ENCODE measurements at places on chromosomes 16 and 17.

DNA sequence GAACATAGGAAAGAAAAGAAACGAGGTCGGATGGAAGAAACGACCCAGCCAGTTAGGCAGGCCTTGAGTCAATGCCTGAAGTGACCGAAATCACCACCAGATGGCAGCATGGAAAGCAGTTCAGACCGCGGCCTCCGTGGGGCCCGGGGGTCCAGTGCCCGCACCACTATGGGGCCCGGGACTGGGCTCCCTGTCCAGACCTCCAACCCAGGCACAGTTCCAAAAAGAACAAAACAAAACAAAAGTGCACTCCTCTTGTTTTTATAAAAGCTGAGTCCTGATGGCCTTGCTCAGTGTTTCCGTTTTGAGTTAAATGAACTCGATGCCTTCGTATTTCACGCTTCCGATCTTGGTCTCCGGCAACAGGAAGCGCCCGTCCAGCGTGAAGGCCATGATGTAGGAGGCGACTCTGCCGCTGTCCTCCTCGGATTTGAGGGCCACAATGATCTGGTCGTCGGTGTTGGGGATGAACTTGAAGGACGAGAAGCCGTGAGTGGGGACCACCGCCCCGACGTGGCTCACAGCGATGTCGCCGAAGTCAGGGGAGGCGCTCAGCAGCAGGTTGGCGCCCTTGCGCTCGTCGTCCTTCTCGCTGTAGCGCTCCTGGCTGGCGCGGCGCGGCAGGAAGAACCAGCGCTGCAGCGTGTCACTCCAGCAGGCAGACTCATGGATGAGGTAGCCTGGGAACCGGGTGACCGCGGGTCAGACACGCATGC, 13.7 kb upstream of the LGALS3BP start:
- no peak for DNase-seq

DNA sequence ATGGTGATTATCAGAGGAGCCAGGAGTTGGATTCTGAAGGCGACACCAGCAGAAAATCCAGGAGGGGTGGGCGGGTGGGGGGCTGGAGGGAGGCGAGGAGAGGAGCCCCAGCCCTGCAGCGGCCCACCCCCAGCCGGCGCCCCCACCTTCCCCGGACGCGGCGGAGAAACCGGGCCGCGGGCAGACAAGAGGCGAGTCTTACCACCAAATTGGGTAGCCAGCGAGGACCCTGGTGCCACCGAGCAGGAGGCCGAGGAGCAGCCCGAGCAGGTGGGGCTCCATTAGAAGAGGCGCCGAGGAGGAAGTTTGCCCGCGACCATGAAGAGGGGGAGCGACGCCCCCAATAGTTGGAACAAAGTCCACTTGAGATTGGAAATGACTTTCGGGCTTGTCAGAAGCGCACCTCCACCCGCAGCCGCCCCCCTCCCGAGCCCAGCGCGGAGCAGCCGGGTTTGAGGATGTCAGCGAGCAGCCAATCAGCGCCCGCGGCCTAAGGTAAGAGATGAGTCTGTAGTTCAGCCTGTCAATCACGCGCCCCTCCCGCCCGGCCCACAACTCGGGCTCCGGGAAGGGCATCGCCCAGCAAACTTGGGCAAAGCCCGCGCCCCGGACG, at the start of gene WNT3:
WNT3 (minus strand) TSS at position 377 of the 613 bp plus-strand sequence; CDS start at position 282, 95 bp downstream.
- DNase-seq: no peak

- no peak for DNase-seq
Measured at GRCh38 chr17:5511401-5512225, 25.2 kb downstream of the MIS12 start.

DNA sequence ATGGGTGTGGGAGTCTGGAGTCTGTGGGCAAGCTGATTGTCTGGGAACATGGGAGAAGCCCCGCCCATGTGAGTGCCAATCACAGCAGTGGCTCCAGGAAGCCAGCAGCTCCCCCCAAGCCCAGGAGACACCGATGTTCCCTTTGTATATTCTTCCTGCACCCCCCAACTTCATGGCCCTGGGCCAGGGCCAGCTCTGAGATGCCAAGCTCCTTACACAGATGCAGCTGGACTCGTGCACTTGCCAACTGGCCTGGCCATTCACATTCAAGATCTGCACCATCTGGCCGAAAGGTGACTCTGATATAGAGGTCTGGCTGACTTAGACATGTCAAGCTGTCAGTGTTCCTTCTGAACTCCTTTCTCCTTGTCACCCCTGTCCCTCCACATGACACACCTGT, 50.5 kb downstream of the CACNG5 start:
- DNase-seq: no peak

GRCh38 chr17:34797720-34798119, 163.5 kb downstream of the CCT6B start:
- DNase-seq: no peak

DNA sequence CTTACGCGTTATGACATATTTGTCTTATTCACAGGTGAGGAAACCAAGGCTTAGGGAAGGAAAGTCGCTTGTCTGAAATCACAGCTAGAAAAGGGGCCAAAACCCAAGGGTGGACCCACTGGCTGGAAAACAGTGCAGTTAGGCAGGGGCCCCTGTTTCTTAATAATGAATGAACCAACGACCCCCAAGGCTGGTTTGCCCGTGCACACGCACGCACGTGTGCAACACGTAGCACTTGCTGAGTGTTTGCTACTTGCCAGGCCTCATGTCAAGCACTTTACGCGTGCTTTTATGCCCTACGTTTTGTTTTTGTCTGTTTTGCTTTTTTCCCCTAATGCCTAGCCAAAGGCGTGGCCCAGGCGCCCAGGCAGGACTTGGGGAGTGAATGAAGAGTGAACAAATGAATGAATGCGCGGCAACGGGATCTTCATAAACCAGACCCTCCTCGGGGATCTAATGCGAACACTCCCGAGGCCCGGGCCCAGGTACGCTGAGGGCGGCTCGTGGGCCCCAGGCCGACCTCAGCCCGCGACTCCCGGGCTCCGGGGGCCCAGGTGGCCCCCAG, 571 bp upstream of the USP10 start:
- DNase-seq: no peak

GRCh38 chr17:336110-337021, 16.2 kb downstream of the RPH3AL start:
- no peak for DNase-seq

- peak; percentile 79 for DNase-seq
Measured at GRCh38 chr17:57869617-57870282, 19.9 kb upstream of the MRPS23 start.

DNA sequence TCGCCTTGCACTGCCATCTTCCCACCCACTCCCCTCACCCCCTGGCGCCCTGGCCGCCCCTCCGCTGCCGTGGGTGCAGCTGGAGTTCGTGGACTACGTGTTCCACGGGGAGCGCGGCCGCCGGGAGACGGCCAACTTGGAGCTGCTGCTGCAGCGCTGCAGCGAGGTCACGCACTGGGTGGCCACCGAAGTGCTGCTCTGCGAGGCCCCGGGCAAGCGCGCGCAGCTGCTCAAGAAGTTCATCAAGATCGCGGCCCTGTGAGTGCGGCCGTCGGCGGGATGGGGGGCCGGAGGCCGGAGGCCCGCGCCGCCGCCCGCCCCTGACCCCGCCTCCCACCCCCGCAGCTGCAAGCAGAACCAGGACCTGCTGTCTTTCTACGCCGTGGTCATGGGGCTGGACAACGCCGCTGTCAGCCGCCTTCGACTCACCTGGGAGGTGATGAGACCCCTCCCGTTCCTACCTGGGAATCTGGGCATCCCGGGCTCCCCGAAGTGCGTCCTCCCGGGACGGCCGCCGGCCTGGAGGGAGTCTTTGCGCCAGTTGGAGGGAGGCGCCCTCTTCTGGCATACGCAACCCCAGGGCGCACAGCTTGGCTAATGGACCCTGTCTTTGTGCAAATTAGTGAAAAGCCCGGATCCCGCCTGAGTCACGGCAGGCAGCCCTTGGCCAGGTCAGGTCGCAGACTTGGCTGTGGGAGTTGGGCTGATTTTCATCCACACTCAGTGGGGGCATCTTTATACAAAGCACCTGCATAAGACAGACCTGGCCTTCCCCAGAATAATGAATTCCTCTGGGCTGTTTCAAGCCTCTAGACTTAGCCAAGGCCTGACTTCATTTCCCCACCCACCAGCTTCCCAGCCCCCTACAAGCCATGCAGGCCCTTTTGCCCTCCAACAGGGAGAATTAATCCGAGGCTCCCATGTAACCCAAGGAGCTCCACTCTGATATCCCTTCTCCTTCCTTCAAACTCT, 14.3 kb downstream of the RAPGEFL1 start:
- DNase-seq: peak; percentile 24

DNA sequence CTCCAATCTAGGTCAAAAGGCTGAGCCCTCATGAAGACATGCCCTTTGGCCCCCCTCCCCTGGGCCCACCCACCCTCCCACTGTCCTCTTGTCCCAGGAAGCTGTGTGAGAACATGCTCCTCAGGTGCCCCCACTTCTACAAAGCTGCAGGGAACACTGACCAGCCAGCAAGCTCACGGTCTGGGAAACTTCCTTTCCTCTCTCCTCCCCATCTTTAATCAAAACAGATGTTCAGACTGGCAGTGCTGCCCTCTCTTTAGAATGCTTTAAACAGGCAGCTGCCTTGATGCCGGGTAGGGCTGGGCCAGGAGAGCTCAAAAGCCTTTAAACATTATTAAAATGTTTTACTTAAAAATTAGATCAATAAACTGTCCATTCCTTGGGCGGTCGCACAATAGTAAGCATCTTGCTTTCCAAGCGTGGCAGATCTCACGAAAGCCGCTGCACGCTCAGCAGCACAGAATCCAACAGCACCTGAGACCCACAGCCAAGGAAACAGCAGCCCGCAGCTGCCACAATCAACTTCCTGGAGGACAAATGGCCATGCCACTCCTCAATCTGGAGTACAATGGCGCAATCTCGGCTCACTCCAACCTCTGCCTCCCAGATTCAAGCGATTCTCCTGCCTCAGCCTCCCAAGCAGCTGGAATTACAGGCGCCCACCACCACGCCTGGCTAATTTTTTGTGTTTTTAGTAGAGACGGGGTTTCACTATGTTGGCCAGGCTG, 399.2 kb downstream of the SLC39A11 start:
- DNase-seq: no peak

DNA sequence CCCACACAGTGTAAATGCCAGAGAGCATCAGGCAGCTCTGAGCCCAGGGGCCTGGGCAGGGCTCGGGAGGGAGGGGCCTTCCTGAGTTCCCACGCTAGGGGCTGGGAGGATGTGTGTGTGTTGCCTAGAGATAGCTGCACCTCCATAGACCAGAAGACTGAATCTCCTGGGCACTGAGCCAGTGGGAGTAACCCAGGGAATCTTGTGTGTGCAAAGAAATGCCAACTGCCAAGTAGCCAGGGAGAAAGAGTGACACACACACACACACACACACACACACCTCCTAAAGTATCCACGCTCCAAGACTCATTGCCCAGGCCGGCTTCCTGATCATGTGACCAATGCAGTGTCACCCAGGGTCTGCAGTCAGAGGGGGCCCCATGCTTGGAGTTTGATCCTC, 166.2 kb upstream of the RPL38 start:
- DNase-seq: no peak

DNA sequence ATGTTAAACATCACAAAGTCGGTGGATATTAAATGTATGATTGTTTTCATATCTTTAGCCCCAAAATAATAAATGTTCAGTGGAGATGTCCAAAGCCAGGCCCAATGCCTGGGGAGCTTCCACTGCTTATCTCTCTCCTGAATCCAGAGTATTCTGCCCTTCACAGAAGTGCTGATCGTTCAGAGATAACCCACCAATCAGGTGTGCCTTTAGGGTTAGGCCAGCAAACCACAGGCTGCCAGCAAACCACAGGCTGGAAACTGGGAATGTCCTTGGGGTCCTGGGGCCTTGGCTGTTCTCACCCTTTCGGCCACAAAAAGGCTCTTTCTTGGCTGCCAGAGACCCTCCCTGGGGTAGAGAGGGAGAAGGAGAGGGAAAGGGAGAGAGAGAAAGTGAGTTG, 33.9 kb downstream of the NXN start:
- no peak for DNase-seq

DNA sequence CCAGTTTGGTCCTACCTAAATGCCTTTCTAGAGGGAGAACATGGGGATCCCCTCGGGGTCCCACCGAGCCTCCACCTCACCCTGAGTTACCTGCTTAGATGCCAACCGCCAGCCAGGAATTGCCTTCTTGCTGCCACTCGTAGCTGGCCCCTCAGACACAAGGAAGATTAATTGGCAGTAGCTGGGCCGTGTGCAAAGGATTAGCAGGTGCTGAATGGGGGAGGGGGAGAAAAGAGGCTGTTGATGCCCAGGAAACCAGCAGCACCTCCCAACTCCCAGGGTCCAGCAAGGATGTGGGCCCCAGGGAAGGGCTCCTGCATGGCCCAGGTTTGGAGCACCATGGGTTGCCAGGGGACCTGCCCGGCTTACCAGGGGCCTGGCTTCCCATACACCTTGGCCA, at the start of gene CNGB1:
CNGB1 (minus strand) TSS at position 159 of the 400 bp plus-strand sequence. CDS start 3,842 bp downstream, outside the sequence.
- DNase-seq: no peak

GRCh38 chr17:32104158-32104557, 38.1 kb upstream of the RHOT1 start:
- no peak for DNase-seq

DNA sequence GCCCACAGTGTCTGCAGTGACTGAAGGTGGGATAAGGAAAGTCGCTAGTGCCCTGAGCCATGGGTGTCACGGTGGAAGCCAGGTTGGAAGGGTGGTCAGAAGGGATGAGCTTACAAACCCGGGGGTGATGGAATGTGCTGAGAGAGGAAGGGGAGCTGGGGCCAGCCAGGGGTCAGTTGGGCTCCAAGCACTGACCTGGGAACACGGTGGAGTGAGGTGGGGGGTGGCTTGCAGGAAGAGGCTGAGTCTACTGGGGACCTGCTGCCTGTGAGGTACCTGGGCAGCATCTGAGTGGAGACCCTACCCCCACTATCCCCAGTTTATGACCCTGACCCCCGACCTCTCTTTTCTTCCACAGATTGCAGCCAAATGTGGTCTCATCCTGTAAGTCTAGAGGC, 3.1 kb downstream of the TMEM92 start:
- no peak for DNase-seq

GRCh38 chr16:62863139-62863538, 826.9 kb upstream of the CDH8 start:
- no peak for DNase-seq

DNA sequence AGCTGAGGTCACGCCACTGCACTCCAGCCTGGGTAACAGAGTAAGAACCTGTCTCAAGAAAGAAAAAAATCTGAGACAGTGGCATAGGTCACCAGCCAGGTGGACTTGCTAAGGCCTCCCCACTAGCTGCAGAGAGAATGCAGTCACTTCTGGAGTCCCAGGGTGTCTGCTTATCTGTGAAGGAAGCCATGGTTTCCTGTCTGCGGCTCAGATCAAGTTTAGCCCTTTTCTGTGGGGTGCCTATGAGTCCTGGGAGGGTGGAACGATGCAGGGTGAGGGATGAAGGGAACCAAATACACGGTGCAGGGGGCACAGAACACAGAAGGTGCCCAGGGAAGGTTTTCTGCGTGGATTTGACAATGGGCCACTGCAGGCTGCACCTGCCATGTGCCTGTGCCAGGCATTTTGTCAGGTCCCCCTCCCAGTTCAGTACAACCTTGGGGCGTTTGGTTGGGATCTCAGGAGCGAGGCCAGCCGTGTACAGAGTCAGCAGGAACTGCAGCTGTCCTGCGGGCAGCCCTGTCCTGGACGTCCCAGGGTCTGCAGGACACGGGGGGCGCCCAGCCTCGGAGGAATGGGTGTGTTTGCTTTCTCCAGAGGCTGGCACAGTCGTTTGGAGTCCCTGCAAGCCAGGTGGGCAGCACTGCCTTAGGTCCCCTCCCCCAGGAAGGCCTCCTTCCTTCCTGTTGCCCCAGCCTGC, 41.8 kb downstream of the RAB11FIP4 start:
- DNase-seq: no peak

Measured in skeletal muscle cell (primary cell).